ENCODE measurements at places on chromosomes 7 and 10.
A peak's percentile ranks its signal among the peaks of the same experiment; 100 is the strongest.

DNA sequence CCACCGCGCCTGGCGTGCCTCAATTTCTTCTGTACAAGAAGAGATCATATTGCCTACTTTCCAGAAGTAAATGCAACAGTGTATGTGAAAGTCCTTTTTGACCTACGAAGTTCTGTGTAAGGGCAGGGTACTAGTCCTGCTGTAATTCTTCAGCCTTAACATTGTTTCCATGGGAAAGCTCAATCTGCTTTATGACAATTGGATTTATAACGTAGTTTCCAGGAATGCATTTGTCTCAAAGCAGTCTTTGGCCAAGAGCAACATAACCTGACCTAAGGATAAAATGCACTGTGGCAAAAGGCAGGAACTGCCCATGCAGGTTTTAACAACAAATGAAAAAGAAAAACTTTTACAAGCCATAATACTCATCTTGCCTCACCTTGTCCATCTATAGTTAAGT is 108.1 kb upstream of the PODXL start:
- DNase-seq = no peak

DNA sequence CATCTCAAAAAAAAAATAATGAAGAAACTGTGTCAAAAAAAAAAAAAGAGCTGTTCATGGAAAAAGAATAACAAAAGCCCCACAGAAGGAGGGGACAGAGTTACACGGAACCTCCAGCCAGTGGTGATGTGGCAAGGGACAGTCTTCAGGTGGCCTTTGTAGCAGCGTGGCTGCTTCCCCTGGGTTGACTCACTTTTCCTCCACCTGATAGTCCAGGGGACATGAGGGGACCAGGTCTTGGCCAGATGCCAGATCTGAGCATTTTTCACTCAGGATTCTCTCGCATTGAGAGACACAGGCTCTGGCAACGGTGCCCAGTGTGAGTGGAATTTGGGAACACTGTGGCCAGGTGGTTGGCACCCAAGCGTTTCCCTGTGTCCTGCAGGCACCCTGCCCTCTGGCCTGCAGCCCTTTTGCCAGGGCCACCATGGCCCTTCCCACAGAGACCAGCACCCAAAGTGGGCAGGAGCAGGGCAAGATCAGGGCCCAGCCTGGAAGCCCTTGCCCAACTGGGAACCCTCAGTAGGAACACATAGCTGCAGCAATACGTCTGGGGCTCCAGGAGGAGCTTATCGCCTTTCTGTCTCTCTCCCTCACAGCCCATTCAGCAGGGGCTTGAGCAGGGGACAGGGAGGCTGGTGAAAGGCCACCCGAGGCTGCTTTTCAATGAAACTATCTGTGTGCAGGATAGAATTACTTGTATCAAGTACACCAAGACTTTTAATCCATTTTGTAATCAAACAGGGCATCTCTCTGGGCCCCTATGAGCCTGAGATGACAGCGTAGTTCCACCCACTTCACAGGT is 159.1 kb downstream of the UBE2H start:
- no peak for DNase-seq

DNA sequence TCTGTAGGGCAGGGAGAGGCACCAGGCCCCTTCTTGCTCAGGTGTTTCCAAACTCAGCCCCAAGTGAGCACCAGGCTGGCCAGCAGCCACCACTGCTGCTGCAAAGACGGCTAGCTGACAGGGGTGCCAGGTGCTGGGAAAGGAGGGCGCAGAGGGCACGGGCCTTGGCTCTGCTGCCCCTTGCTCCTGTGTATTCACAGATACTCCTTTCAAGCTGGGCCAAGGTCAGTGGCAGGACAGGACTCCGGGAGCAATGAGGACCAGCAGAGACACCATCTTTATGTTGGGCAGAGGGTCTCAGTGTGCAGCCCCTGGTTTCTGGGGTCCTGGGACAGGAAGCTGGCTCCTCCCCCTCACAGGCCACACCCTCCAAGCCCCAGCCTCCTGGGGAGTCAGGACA is 110.1 kb downstream of the SMURF1 start:
- DNase-seq = no peak

DNA sequence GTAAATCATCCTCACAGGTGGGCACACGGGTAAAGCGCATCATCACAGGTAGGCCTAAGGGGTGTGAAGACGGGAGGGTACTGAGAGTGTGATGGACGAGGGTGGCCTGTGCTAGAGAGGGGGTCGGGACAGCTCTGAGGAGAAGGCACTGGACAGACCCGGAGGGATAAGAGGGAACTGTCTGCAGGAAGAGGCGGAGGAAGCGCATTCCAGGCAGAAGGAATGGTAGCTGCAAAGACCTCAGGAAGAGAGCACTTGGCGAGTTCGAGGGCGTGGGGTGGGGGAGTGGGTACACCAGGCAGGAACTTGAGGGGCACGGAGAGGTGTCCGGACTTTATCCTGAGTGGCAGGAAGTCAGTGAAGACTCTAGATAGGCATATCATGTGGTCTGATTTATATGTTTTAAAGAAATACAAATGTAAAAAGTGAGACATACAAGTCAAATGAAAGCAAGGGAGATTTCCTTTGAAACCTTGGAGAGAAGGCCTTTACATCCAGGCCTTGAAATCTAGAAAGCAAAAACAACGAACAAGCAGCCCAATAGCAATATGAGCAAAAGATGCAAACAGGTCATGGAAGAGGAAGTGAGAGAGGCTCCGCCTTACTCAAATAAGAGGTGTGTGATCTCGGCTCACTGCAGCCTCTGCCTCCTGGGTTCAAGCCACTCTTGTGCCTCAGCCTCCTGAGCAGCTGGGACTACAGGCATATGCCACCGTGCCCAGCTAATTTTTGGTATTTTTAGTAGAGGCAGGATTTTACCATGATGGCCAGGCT is 3.6 kb downstream of the LHPP start:
- peak; percentile 21 for DNase-seq

DNA sequence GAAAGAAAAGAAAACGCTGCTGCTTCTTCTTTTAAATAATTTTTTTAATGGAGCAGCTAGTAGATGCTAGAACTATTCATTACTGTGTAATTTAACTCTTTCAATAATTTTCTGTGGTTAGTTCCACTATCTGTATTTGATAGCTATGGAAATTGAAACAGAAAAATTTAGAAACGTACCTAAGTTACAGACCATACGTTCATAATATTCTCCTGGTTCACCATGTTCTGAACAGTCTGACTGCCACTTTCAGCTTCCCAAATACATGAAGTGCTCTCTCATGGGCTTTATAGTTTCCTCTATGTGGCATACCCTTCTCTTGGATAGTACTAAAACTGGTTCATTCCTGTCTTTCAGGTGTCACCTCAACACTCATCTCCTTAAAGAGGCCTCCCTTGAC is 508.0 kb downstream of the MDFIC start:
- no peak for DNase-seq

DNA sequence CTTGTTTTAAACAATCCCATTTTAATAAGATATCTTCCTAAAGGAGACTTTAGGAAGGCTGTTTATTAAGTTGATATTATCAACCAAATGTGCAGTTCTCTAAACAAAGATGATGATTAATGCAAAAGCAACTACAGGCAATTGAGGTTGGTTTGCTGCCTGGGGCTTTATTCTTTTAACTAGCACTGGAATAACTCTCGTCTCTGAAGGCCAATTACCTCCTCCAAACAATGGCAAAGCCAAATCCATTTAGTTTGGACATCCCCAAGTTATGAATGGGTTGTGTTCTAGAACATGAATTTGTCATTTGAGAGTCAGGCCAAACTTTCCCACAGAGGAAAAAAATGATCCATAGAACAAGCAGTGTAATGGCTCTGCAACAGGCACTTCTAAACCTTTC is 114.1 kb downstream of the SLC16A9 start:
- DNase-seq = no peak

GRCh38 chr7:31053986-31054385 is 1.9 kb downstream of the ADCYAP1R1 start:
- no peak for DNase-seq

DNA sequence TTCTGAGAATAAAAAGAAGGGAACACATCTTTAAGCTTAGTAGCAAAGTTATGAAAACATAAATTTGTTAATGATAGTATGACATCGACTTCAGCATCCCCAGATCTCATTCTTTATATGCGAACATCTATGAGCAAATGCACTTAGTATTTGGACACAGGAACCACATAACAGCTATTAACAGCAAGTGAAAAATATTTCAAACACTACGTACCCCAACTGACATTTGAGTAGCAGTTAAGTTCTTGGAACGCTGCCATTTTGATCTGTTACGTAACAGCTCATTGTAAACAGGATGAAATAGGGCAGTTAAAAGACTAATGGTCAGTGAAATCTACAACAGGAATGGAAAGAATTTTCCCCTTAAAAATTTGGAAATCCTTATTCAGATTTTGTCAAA is 428.9 kb downstream of the TNS3 start:
- no peak for DNase-seq
